GF-D8 (cell line): ENCODE measurements at places on chromosomes 2 and 18.
A peak's percentile ranks its signal among the peaks of the same experiment; 100 is the strongest.

GRCh38 chr2:198326431-198326830 lies 522.0 kb downstream of the PLCL1 start:
- no peak for DNase-seq

- DNase-seq, result no peak
These were observed 14.1 kb upstream of the LCT start for GRCh38 chr2:135850892-135851668.

DNA sequence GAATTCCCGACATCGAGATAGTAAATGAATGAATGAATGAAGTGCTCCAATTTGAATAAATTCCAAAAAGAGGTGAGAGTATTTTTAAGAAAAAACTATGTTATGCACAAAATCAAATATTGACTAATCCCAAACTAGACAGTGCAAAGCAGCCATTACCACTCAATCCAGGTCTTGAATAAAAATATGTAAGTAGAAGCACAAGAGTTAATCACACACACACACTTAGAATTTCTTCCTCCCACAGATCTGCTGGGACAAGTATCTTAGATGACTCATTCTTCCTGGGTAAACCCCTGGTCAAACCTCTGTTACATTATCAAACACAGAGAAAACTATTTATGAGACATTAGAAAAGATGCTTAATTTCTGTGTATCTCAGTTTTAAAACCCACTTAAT lies 102.0 kb downstream of the PLA2R1 start:
- DNase-seq, result no peak

- no peak for DNase-seq
These were observed 137.5 kb downstream of the MAP3K20 start for GRCh38 chr2:173213181-173213580.

- no peak for DNase-seq
These were observed 186.9 kb upstream of the SALL3 start for GRCh38 chr18:78792736-78793135.

DNA sequence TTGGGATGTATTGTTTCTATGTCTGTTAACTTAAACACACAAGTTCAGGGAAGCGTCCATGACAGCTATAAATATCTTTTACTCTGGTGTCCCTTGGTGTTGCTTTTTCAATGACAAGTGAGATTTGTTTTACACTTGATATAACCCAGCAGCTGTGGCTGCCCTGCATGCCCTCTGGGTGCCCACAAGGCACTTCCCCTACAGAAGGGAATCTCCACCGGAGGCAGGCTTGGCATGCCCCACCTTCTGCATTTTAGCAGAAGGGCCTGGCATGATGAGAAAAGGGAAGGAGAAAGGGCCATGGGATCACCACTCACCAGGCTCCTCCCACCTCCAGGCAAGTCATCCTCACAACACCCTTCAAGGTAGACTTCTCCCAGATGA lies 68.7 kb downstream of the TMEM247 start:
- DNase-seq, result peak; percentile 13

- no peak for DNase-seq
These were observed 36.9 kb upstream of the PDE1A start for GRCh38 chr2:182463760-182464159.

- no peak for DNase-seq
These were observed 78.7 kb downstream of the RAB3GAP1 start for GRCh38 chr2:135130751-135131150.

- no peak for DNase-seq
These were observed 11.0 kb upstream of the KYNU start for GRCh38 chr2:142866426-142866825.

DNA sequence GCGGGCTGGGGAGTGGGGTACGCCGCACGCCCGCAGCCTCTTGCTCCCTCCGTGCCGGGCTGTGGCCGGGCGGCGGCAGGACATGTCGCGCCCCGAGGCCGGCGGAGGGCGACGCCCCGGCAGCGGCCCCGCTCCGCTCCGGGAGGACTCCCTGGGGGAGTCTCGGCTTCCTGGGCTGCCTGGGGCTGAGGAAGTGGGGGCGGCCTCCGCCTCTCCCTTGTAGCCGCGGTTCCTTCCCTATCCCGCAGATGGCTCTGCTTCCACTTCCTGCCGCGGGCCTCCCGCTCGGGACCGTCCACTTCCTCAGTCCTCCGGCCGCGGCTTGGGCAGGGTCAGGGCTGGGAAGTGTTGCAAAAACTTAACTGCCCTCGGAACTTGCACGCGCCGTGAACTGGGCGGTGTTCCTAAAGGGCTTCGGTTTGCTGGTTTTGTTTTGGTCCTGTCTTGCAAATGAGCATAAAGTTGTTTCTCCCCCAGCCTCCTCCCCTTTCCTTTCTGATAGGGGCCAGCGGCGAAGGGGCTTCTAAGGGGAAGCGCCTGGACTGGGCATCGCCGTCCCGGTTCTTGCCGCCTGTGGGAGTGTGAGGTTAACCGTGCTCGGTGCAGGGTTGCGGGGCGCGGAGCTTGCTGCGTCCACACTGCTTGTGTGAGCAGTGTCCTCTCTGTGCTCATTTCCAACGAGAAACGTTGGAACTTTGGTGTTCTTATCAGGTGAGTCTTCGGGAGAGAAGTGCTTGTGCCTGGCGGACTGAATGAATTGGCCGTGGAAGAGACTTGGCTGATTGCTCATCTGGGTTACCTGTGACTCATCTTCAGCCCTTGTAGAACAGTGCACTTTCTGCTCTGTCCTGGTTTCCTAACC lies 600 bp downstream of the RALB start:
- peak; percentile 72 for DNase-seq
